ENCODE measurements at places on chromosomes 12 and 14.

DNA sequence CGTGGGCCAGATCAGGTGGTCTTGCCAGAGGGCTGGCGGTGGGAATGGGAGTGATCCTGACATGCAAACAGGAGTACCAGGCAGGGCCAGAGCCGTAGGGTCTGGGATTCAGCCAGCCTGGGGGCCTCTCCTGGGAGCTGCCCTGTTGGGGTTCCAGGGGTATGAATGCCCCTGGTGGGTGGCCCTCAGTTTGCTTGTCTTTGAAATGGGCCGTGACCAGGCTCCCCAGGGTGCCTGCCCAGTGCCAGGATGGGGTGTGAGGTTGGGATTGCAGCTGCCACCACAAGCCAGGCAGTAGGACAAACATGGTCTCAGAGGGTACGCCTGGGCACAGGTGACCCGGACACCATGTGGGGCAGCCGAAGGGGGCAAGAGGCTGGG, 168.8 kb downstream of the KIF26A start:
- DNase-seq = no peak

GRCh38 chr14:55192054-55192621, 753 bp upstream of the DLGAP5 start:
- DNase-seq = no peak

- DNase-seq = no peak
Measured at GRCh38 chr14:24895243-24895583, 154.7 kb downstream of the STXBP6 start.

DNA sequence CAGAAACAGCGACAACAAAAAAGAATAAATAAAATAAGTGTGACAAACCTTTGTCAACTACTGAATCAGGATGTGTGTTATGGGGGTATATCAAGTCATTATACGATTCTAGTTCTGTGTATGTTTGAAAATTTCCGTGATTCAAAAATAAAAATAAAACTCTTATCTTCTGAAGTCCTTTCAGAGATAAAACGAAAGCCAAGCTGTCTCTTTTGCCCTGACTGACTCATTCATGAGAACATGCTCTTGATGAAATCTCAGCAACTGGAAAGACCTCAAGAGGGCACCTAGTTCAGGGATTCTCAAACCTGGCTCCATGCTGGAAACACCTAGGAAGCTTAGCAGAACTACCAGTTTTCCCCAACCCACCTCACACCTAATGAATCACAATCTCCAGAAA, 9.2 kb downstream of the FOXN3 start:
- DNase-seq = no peak

DNA sequence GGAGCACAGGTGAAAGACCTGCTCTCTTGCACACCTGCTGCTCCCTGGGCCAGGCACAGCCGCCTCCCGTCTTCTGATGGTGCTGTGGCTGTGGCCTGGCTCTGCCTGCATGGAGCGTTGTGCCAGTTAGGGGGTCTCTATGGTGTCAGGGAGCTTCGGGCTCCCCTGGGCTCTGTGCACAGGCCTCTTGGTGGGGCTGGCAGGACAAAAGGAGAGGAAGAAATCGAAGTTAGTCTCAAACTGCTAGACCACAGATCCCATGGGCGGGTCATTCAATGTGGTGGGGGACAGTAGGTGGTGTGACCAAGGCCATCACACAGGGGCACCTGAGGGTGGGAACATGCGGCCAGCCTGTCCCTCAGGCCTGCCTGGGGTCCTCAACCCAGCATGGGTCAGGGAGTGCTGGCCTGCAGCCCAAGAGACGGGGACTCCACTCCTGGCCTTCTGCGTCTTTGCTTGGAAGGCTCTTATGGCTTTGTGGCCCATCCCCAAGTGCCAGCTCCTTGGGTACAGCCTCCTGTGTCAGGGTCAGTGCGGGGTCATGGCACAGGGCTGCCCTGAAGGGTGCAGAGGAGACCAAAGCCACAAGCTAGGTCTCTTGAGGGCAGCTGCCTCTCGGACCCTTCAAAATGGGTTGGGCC, 84.1 kb downstream of the KIF26A start:
- no peak for DNase-seq

- DNase-seq = no peak
Measured at GRCh38 chr12:45726603-45727300, 2.8 kb upstream of the ARID2 start.

DNA sequence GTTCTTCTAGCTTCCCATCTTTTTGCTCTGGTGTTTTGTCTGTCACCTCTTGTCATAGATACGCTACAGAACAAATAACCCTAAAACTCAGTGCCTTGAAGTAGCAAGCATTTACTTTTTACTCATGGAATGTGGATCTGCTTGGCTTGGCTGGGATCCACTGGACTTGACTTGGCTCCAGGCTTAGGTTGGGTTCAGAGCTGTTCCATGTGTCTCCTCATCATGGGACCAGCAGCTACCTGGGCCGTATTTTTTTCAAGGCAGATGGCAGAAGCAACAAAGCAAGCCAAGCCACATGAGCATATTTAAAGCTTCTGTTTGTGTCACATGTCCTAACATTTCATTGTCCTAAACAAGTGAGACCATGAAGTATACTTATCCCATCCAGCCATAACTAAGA, 48.7 kb upstream of the ATF1 start:
- no peak for DNase-seq

- no peak for DNase-seq
Measured at GRCh38 chr14:68539241-68539737, 253.6 kb downstream of the ZFP36L1 start.

- DNase-seq = no peak
Measured at GRCh38 chr12:67410667-67411067, 141.5 kb downstream of the CAND1 start.

- no peak for DNase-seq
Measured at GRCh38 chr14:103634156-103634555, 5.1 kb downstream of the KLC1 start.

- no peak for DNase-seq
Measured at GRCh38 chr12:28578361-28578760, 388.1 kb downstream of the CCDC91 start.

GRCh38 chr12:124422142-124422569, 127.3 kb downstream of the RFLNA start:
- no peak for DNase-seq

DNA sequence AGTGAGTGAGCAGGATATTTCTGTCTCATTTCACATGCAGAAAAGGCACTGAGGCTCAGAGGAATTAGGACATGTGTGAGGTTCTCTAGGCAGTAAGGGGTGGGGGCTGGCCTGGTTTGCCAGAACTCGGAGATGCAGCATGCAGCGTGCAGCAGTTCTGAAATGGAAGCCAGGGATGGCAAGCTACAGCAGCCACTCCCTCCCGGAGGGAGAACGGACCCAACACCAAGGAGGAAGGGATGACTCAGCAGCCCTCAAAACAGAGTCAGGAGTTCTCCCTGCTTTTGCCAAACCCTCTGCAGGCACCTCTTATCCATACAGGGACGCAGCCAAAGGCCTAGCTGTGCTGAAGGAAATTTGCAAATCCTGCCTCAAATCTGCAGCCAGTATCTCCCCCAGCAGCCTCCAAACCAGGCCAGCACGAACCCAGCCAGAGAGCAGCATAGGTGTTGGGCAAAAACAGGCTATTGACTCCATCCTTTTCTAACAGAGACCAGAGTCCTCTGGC, 10.3 kb upstream of the SERPINA3 start:
- DNase-seq = no peak

All from MV-4-11 (cell line).